ENCODE measurements at places on chromosomes 7 and 10.

- DNase-seq = no peak
Observed at GRCh38 chr7:83478616-83479015, 170.3 kb downstream of the SEMA3E start.

- no peak for DNase-seq
Observed at GRCh38 chr7:29080803-29081202, 65.5 kb downstream of the CPVL start.

- no peak for DNase-seq
Observed at GRCh38 chr10:32577448-32577847, 131.5 kb downstream of the CCDC7 start.

DNA sequence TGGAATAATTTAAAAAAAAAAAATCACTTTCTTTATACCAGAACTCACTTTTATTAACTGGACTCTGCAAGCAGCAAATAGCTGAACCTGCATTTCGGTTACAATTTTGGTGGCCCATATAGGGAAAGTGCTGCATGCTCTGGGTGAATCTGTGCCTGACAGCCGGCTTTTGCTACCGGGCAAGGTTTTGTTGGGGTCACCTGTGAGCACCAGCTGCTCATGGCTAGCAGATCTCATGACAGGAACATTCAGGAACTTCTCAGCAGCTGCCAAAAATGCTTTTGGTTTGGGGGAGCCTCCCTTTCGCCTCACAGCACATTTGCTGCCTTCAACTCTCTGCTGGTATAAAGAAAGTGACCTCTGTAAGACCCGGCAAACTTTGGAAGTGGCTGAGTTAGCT is 13.2 kb upstream of the CREB3L2 start:
- no peak for DNase-seq

DNA sequence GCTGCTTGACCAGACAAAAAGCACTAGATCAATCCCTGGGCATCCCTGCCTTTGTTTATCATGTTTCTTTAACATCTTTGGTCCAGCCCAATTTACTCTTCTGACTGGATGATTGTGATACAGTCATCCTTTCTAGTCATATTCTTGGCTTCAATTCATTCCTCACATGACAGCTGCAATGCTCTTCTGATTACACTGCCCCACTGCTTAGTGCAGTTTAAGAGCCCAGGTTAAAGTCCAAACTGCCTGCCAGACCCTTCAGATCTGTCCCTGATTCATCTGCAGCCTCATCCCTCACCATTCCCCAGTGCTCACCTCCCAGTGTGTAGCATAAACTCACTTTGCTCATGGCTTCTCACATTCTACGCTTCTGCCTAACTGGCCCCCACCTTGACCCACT is 383.8 kb downstream of the TNS3 start:
- no peak for DNase-seq

- no peak for DNase-seq
Observed at GRCh38 chr7:32243687-32244290, 173.6 kb upstream of the PDE1C start.

- DNase-seq = no peak
Observed at GRCh38 chr10:43844221-43844620, 195.5 kb upstream of the ZNF32 start.

GRCh38 chr7:64881461-64882287 is 21.4 kb upstream of the ZNF273 start:
- no peak for DNase-seq

DNA sequence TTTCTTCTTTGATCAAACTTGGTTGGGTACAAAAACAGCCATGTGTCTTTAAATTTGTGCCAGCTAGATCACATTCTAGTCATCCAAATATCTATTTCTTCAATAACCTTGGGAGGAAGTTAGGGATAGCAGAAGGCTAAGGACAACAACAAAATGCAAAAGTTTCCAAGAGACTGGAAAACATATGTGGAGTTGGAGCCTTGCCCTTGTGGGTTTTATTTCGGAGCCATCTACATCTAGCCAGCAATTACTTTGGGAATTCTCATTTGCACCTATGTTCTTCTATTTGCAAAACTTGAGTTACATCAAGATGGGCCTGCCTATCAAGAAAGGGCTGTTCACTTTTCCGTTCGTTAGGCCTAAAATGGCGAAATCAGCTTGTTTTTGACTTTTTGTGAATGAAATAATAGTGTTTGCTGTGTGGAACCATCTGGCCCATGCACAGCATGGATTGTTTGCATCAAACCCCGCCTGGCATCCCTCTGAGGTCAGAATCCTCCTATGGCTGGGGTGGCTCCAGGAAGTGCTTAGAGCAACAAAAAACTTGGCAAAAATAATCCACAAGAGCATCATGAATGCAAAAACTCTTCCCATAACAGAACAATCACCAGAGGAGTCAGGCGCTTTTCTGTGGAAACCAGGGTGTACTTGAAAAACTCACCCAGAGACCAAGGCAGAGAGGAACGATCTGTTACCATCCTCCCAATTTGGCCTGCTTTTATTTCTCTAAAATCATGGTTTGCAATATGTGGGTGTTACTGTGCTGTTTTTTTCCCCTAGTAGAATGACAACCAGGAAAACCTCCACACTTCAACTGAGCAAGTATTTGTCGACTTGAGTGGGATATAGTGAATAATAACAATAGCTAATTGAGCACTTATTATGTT is 36.2 kb upstream of the XPNPEP1 start:
- DNase-seq = no peak

DNA sequence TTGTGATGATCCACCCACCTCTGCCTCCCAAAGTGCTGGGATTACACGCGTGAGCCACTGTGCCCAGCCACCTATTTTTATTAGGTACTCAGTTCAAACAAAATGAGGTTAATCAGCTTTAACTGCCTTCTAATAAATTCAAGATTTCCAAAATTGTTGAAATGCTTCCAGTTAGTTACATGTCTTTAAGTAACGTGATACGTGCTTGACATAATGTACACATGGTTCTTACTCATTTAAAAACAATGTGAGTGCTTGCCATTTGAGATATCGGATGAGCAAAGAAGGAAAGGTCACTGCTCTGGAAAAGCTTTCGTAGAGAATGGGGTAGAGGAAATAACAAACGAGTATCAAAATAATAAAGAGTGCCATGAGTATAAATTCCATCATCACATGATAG is 83.6 kb downstream of the KMT2E start:
- DNase-seq = no peak

GRCh38 chr10:4541292-4541691 is 284.7 kb upstream of the AKR1E2 start:
- DNase-seq = no peak

DNA sequence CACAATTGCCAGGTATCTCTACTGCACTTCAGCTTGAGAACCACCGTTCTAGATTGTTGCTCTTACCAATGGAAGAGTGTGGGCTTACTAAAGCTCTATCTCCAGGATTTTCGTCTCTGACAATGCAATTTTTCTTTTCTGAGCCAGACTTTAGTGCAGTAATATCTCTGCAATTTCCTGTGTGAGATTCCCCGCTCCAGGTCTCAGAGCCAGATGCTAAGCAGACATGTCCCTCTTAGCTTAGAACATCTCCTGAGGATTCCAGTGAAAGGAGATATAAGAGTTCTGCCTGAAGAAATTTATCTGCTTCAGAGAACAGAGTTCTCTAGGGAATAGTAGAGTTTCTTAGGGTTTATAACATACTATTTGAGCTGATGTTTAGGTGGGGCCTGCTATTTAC is 82.0 kb downstream of the SND1 start:
- DNase-seq = no peak

DNA sequence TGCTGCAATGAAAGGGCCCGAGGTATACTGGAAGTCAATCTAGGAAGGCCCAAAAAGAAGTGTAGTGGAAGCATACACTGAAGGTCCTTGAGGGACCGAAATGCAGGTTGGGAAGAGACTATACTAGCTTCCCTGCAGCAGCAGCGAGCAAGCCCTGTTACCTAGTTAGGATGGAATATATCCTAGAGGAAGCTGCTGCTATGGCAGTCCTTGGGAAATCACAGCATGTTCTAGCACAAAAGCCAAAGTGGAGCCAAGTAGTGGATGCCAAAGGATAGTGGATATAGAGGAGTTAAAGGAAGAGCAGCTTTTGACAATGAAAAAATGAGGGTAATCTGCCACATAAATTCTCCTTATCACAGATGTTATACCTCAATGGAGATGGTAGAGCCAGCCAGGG is 123.8 kb upstream of the STARD3NL start:
- DNase-seq = no peak

DNA sequence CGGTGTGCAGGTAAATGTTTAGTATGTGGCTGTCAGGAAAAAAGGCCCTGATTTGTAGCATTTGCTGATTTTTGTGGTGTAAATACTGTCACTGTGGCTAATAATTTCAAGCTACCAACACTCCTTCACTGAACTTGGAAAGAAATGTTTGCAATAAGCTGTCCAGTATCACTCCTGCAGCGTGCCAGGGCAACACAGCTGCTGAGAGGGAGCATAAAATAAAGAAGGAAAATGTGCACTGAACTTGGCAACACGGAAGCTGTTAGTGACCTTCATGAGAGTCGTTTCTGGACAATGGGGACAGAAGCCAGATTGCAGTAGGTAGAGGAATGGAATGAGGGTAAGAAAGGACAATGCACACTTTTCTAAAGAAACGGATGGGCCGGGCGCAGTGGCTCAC is 37.9 kb upstream of the FHIP2A start:
- no peak for DNase-seq
